Activated T-helper 1 cell treated with anti-CD3 and anti-CD28 coated beads, Interleukin-12 subunit alpha, Interleukin-12 subunit beta, Interleukin-2, Interleukin-4 antibody, amounts not matched to agents 30 ng/mL and 10 ng/mL and 1 ng/mL, durations not matched to agents 14 hours and 24 hours and 36 hours (primary cell): ENCODE measurements at places on chromosomes 5 and 9. TPM values are rescaled to one million over a fixed set of nuclear protein-coding genes. Genes with fewer than 3 reads are reported as not detected.

GRCh38 chr9:134065612-134066419, 2.0 kb downstream of the BRD3 start:
- peak; percentile 68 for DNase-seq
- peaks cover 14% of the 10 kb centered on the region for H3K4me1 ChIP-seq
- peaks cover 8% of the 10 kb centered on the region for H3K27me3 ChIP-seq
- H3K27ac ChIP-seq: peak overlapping the region; percentile 95
- H3K4me3 ChIP-seq: peak overlapping the region; percentile 90

- no peak overlapping the region for H3K4me3 ChIP-seq
- no peak overlapping the region for H3K27ac ChIP-seq
- DNase-seq: no peak
- no peaks in the 10 kb centered on the region for H3K27me3 ChIP-seq
These were observed 125.2 kb downstream of the SLIT3 start for GRCh38 chr5:169175733-169176132.

- H3K4me3 ChIP-seq: no peak overlapping the region
- no peak for DNase-seq
- no peaks in the 10 kb centered on the region for H3K27me3 ChIP-seq
- H3K4me1 ChIP-seq: no peaks in the 10 kb centered on the region
These were observed 328.7 kb downstream of the MARCHF11 start for GRCh38 chr5:15850939-15851341.

DNA sequence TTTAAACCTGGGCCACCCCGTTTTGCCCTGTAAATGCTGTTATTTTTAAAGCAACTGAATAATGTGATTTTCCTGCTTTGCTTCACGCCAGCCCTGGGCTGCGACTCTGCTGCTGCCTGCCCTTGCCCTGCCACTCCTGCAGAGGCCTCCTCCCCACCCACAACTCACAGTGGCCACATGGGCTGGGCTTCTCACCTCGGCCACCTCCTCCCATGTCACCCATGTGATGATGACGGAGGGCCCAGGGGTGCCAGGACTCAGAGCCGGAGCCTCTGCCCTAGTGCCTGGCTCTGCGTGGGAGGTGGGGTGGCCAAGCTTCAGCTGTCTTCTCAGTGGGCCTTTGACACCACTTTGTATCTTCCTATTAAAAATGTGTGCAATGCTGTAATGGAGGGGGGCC, 48.1 kb upstream of the NKD2 start:
- no peak overlapping the region for H3K4me3 ChIP-seq
- H3K4me1 ChIP-seq: peaks cover 34% of the 10 kb centered on the region
- no peak for DNase-seq

The C5orf34 gene
- 5.3 and 5.5 TPM in 2 replicates for total RNA-seq
